ENCODE measurements at places on chromosomes 2 and 18.

GRCh38 chr18:30969670-30970170, 72.8 kb downstream of the DSC3 start:
- DNase-seq: no peak

DNA sequence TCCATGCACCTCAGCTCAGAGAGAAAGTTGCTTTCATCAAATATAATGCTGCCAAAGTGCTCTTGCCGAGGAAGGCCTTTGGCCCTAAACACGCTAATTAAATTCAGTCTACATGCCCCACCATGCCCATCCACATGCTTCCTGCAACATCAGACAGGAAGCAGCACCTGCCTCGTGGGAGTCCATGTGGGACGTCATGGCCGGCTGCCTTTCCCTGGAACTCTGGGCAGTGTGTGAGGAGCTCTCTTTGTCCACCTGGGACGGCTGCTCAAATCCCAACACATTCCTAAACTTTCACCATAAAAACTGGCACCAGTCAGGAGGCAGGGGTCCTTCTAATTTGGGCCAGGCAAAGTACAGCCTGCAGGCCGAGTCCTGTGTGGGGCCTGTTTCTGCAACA, 23.1 kb downstream of the FAM178B start:
- DNase-seq: no peak

DNA sequence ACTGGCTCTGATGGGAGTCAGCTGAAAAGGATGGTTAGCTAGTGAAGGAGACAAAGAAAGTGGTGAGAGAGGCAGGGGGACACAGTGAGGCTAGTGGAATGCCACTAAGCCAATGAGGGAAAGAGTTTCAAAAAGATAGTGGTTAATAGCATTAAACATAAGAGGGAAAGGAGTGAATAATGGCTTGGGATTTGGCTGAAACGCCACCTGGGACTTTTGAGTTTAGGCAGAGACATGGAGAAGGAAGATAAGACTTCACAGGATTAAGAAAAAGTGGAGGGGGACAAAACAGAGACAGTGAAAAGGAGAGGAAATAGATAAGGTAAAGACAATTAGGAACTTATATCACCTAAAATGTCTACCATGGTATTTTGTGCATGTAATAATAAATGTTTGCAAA, 6.9 kb downstream of the CD28 start:
- no peak for DNase-seq

- peak; percentile 76 for DNase-seq
Observed at GRCh38 chr2:290090-290722, 2.3 kb upstream of the ALKAL2 start.

- DNase-seq: no peak
Observed at GRCh38 chr18:27184115-27185024, 738 bp downstream of the CHST9 start.

DNA sequence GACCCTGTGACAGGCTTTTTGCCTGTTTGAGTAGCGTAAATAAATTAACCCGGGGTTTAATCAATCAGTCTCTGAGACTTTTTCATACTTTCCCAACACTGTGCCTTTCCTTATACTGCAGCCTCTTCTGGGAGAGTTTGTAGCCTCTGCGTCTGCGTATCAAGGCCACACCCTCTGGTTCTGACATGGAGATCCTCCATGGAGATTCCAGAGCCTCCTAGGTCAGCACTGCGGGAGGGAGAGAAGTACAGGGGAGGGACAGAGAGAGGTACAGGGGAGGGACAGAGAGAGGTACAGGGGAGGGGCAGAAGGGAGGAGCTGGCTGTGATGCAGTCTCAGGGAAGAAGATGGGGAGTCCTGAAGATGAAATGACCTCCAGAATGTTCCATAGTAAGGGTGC, 166.0 kb downstream of the ARL4C start:
- no peak for DNase-seq

GRCh38 chr2:160916300-160916699, 243.9 kb upstream of the TANK start:
- no peak for DNase-seq

GRCh38 chr18:70494524-70494923, 205.7 kb downstream of the SOCS6 start:
- DNase-seq: no peak

GRCh38 chr2:236545814-236546480, 23.7 kb upstream of the ACKR3 start:
- DNase-seq: peak; percentile 54

DNA sequence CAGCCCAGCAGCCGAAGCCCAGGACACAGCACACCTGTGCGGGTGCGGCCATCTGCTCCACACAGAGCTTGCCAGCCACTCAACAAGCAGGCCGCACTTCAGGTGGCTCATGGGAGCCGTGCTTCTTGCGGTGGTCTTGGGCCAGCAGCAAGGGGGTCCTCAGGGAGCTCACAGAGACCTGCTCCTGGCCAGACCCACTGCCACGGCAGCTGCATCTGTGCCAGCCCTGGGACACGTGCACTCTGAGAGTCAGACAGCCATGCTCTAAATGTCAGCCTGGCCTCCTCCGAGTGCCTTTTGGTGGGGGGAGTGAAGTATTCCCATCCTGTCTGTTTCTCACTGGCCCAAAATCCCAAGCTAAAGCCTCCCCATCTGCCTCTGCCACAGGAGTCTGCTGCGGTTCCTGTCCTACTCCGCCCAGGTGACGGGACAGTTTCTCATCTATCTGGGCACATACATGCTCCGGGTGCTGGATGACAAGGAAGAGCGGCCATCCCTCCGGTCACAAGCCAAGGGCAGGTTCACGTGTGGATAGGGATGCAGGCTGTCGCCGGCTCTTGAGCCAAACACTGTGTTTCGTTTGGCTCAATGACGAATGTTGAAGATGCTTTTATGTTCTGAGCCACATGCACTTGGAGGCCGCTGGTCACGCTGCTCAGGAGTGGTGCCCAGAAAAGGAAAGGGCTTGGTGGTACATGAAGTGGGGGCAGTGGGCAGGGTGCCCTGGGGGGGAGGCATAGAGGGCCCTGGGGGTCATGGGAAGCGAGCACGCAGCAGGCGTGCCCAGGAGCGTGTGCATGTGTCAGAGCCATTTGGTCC, 22.8 kb downstream of the CIDEA start:
- DNase-seq: no peak

GRCh38 chr2:12017499-12018157, 271.2 kb downstream of the LPIN1 start:
- no peak for DNase-seq

DNA sequence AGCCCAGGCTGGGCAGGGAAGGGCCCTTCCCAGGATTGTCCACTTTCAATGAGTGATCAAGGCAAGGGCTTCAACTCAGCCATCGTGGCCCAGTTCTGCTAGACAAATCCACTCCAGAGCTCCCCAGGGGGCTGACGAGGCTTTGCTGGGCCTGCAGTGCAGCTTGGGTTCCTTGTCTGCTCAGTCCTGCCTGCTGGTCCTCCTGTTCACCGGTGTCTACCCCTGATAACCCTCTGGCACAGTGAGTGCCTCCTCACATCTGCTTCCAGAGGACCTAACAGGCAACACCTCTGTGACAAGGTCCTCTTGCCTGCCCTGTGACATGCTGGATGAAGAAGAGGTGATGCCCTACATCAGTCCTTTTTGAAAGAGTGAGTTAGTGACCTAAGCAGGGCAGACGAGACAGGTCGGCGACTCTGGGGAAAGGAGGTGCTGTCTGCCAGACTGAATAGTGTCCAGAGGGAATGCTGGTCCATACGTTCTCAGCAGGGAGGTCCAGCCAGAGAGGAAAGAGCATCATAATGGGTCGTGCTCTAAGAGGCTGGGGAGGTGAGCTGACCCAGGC, 20.9 kb upstream of the KCNF1 start:
- DNase-seq: no peak

DNA sequence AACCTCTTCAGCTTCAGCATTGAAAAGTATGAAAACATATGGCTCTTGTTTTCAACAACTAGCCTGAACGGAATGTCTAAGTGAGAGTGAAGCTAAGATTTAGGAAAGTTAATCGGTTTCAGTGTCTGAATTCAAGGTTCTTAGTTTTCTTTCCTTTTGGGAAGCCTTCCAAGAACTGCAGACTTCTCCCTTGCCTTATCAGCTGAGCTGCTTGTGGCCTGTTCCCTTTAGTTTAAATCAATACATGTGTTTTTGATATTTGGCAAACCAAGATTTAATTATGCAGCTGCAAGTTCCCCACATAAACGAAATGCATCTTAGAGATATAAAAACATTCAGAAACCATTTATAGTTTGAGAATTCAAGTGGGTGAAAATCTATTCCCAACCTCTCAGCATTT, 274.3 kb upstream of the NRP2 start:
- no peak for DNase-seq

- DNase-seq: no peak
Observed at GRCh38 chr18:34866310-34866709, 156.2 kb downstream of the DTNA start.

DNA sequence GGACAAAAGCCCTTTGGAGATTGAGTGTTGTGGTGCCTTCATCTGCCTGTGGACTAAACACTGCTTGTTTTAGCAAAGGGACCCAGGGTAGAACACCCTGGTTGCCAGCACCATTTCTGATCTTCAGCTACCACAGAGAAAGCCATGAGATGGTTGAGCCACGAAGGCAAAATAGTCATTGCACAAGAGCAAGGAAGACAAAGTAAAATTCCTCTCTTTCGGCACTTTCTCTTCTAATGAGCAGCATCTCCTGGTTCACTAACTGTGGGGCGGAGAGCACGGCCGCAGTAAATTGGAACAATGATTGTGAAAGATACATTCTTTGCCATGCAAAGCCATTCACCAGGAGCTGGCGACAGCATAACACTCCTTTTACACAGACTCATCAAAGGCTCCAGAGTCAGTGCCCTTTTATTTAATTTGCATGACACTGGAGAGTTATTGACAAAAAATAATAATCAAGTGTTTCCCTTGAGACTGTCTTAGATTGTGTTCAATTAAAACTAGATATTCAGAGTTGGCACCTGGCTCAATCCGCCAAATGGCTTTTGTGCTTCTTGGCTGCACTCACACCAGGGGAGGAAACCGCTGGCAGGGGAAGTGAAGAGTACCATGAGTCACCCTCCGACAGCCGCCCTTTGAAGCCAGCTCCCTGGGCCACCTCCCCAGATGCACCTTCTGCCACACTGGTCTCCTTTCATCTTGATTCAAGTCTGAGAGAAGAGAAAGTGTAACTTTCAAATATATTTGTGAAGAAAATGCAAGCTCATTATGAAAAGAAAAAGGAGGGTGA, 100.5 kb upstream of the MEIS1 start:
- no peak for DNase-seq

DNA sequence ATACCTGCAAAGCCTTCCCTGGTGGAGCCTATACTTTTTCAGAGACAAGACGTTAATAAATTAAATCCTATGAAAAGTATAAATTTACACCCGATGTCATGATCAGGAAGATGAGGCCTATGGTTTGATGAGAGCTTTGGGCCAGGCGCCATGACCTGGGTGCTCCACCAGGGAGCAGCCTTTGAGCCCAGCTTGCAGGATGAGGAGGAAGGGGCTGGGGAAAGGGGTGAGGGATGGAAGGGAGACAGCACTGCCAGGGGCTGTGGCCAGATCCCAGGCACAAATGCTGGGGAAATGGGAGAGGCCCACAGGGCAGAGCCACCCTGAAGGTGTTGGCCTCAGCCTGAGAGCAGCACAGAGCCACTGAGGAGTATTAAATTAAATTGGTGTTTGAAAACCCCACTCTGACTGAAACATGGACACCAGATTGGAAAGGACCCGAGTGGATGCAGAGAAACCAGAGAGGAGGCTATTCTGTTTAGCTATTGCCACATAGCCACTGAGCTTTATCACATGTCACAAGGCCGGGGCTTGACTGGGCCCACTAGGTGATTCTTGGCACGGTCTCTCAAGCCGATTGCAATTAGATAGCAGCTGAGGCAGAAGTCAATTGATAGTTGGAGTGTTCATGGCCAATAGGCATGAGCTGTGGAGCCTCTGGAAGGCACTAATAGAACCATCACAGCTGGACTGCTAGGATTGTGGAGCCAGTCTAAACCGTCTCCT, 9.6 kb upstream of the FAHD2A start:
- no peak for DNase-seq

DNA sequence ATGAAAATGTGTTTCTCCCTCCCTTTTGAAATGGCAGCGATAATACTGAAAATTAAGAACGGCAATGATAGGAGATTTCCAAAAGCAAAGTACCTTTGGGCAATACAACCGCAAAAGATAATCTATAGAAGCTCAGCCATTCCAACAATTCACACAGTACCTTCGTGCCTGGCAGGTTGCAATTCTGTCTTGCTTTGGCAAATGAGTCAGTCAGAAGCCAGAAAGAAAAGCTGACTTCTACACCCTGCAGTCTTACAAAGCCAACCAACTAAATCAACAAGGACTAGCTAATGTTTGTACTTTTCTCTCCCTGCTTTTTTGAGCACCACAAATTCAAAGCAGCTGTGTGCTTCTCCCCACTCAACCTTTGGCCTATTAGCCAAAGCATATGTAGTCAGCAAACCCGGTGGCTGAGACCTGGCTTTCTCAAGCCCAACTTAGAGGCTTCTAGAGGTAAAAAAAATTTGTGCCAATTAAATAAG, 25.7 kb upstream of the ID2 start:
- no peak for DNase-seq

DNA sequence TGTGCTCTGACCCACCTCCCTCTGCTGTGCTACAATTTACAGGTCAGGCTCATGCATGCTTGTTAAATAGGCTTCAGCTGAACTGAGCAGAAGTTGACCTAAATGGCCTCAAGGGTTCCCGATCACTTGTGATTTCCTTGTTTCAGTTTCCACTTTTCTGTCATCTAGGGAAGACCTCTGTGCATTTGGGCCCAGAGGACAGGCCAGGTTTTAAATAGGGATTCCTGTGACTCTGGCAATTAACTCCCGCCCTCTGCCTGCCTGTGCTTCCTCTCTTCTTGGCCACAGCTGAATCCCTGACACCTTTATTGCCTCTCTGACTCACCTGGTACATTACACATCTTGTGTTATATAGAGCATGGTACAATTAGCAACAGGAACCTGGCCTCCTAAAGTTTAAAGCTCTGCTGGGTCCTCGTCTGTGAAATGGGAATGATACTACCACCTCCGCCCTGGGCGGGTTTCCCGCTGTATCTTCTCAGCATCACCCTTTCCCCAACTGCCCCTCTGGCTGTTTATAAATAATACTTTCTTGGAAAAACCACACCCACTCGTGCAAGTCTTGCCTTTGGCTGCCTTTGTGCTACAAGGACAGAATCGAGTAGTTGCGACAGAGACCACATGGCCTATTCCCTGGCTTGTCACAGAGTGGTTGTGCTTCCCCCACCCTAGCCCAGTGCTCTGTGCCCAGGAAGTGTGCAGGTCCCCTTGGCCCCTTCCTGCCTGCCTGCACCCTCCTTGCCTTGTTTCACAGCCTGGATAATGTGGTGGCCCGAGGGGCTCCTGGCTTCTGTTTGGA, 7.9 kb downstream of the CABLES1 start:
- DNase-seq: peak; percentile 66

DNA sequence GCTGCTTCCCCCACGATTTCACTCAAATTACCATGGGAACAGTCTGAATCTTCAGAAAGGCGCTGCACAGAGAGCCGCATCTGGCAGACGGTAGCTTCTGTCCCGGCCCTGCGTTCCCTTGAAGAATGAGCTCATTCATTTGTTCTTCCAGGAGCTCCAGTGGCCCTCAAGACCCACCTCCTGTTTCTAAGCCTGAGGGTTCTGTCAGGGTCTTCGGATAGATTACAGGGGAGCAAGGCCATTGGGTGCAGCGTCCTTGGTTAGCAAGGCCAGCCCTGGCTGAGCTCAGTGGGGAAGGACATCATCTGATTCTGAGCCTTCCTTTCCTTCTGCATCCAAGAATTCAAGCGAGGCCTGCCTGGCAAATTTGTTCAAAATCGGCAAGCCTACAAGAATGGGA, 111.9 kb downstream of the PDCL3 start:
- no peak for DNase-seq
